ENCODE measurements at places on chromosomes 16 and 17.

GRCh38 chr17:77999413-78000173 lies 41.1 kb downstream of the TNRC6C start:
- DNase-seq: peak; percentile 16

DNA sequence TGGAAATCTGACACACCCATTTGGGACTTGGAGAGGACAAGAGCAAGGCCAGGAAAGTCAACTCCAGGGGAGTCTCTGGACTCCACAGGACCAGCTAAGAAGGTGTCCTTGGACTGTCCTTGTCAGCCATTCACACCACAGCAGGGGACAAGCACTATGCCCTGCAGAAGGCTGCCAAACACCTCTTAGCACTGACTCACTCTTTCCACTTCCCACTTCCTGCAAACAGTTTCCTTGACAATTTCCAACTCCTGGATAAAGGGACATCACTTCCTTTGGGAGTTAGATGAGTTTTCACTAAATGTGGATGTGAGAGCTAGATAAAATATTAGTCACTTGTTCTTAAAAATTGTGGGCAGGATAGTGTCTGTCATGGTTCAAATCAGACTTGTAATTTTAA lies 37.8 kb upstream of the BCAR1 start:
- peak; percentile 42 for DNase-seq

GRCh38 chr17:55161935-55162555 lies 102.7 kb upstream of the HLF start:
- DNase-seq: peak; percentile 99

- DNase-seq: no peak
Observed at GRCh38 chr17:45734598-45734997, 49.5 kb upstream of the CRHR1 start.

DNA sequence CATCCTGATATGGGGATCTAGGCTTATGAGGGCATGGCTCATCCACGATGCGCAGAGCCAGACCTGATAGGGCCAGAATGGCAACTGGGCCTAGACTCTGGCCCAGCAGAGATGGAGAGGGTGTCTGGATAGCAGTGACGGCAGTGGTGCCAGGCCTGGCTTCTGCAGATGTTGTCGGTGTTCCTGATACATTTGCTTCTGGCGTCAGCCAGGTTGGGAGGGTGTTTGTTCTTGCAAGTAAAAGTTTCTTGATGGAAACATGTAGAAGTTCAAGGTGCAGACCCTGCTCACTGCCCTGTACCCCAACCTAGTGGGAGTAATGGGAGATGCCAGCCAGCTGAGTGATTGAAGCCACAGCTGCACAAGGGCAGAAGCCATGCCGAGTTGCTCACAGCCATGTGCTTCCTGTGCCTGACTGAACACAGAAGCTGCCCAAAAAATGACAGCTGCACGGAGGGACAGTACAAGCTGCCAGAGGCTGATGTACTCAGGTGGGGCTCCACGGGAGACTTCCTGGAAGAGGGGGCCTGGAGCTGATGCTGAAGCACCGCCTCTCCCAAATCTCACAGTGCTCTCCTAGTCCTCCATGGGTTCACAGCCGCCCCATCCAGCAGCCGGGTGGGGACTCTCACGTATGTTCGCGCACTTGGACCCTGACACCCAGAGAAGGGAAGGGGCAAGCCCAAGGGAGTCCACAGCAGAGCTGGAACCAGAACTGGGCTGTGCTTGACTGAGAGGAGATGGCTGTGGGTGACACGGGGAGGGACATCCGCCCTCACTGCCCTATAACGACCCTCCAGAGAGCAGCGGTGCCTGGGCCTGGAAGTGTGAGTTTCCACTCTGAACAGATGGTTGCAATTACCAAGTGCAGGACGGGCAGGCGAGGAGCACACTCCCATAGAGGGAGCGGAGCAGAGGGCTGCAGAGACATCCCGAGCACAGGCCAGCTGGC lies 78.7 kb downstream of the N4BP1 start:
- DNase-seq: no peak

DNA sequence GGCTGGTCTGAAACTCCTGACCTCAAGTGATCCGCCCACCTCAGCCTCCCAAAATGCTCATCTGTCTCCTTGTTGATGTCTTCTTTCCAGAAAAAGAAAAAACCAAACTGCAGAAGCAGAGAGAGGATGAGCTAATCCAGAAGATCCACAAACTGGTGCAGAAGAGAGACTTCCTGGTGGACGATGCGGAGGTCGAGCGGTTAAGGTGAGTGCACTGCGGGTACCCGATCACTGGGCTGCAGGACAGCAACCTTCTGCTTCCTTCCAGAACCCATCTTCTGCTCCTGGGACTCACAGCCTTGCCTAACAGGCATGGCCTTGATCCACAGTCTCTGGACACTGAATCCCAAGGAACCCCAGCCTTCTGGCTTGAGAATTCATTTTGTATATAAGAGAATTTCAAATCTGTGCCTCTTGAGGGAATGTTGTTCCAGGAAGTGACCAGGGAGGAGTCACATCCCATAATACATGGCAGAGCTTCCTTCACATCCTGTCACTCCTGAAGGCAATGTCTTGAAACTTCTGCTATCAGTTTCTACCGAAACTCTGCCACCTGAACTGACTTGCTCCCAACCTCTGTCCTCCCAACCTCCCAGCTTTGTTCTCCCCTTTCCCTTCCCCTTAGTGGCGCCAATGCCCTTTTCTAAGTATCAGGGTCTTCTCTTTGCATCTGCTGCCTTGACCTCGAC lies 61.7 kb downstream of the MARF1 start:
- DNase-seq: no peak

DNA sequence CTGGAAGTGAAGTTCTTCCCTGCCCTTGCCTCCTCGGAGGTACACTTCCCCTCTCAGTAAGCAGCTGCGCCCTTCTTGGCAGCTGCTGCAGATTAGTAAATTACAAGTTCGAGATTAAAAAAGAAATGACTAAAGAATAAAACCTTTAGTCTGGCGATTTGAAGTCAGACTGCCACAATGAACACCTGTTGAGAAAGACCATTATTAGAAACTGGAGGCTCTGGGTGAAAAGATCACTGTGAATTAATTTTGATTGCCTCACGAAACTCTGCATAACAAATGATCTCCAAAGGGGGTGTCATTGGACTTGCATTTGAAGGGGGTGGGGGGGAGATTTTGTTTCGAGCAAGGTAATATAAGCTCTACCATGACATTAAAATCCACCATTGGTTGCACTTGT lies 39.3 kb downstream of the SALL1 start:
- DNase-seq: no peak

- DNase-seq: no peak
Observed at GRCh38 chr17:49989518-49989880, 5.5 kb downstream of the DLX3 start.

- no peak for DNase-seq
Observed at GRCh38 chr16:30721606-30722005, 22.6 kb downstream of the SRCAP start.

DNA sequence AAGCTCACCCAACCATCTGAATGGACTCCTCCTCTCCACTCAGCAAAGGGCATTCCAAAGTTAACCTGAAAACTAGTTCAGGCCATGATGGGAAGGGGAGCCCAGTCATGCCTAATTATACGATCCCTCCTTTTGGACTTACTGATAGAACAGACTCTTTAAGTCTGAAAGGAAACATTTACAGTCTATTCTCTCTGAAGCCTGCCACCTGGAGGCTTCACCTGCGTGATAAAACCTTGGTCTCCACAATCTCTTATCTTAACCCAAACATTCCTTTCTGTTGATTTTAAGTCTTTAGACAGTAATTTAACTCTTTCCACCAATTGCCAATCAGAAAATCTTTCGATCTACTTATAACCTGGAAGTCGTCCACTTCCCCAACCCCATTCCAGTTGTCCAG lies 9.0 kb upstream of the MPP2 start:
- no peak for DNase-seq

DNA sequence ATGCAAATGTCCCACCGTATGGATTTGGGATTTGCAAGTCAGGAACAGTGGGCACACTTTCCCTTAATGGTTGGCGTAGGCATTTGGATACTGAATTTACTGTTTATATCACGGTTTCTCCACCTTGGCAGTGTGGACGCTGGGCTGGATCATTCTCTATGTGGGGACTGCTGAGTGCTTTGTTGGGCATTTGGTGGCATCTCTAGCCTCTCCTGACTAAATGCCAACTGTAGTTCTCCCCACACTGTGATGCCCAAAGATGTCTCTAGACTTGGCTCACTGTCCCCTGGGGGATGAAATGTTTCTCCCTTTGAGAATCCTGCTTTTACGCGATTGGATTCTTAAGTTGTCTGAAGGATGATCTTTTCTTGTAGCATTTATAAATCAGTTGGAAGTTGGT lies 49.0 kb downstream of the RBFOX1 start:
- no peak for DNase-seq

DNA sequence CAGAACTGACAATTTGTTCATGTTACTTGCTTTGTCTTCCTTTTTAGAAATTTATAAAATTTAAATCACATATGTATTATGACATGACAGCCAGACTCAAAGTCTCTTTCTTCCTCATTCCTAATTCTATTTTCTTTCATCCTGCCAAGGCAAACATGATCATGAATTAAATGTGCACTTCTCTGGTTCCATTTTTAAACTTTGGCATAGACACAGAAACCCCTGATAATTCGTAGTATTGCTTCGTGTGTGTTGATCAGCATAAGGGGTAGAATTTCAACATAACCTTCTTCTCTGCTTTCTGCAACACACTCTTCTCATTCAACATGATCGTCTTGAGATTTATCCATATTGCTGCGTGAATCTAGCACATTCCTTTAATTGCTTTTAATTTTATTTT lies 156.5 kb downstream of the AIPL1 start:
- no peak for DNase-seq

DNA sequence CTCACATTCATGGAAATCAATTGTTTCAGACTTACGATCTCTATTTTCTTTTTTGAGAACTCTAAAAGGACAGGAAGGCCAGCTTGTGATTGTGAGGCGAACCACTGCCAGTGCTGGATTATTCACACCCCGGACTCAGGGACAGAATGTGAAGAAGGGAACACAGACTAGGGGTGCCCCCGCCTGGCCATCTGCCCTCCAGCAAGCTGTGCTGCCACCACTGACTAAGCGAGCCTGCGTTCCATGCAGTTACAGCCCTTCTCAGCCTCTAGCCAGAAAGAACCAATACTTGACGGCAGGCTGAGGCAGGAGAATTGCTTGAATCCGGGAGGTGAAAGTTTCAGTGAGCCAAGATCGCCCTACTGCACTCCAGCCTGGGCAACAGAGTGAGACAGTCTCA lies 2.8 kb downstream of the HAGH start:
- peak; percentile 65 for DNase-seq

- peak; percentile 50 for DNase-seq
Observed at GRCh38 chr17:3892095-3892998, 506 bp downstream of the CAMKK1 start.

Measured in renal cortical epithelial cell (primary cell).